Dermis microvascular lymphatic vessel endothelial cell (primary cell): ENCODE measurements at places on chromosomes 16 and 17. TPM values are rescaled to one million over a fixed set of nuclear protein-coding genes. Genes with fewer than 3 reads are reported as not detected.

Gene RNF213
- 63.0 and 81.2 TPM in 2 replicates for total RNA-seq

Gene KRT12
- total RNA-seq = not detected in 2 replicates

Gene TPSG1
- not detected in 2 replicates for total RNA-seq

DNA sequence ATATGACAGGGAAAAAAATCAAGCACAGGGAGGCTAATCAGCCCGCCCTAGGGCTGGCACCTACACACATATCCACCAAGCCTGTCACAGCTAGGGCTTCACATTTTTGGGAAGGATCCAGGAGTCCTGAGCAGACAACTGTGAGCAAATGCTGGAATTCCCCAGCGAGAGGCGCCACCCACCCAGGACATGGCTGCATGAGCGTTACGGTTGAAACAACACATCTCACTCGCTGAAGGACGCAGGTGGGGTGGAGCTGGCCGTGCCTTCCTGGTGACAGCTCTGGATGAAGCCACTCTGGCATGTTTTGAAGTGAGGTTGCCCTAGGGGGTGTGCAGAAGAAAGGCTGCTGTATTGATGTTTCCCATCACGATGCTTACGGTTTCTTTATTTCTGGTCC is 315.1 kb upstream of the EEF2KMT start:
- no peak for DNase-seq

DNA sequence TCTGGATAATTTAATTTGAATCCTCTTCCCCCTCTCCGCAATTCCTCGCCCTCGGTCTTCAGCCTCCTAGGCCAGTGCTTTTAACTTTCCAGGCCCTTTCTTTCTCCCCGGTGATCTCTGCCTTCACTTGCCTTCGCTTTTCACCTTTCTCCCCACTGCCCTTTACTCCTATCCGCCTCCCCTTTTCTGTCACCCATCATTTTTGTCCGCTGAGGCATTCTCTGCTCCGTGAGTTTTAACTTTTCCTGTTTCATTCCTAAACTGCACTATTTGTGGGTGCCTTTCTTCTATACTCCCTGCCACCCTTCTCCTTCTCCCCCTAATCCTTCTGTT is 729 bp downstream of the LONP2 start:
- no peak for DNase-seq

- no peak for DNase-seq
These were observed 136.0 kb upstream of the TNRC6C start for GRCh38 chr17:77822302-77823030.

GRCh38 chr16:25786748-25787147 is 95.0 kb downstream of the HS3ST4 start:
- DNase-seq = no peak

DNA sequence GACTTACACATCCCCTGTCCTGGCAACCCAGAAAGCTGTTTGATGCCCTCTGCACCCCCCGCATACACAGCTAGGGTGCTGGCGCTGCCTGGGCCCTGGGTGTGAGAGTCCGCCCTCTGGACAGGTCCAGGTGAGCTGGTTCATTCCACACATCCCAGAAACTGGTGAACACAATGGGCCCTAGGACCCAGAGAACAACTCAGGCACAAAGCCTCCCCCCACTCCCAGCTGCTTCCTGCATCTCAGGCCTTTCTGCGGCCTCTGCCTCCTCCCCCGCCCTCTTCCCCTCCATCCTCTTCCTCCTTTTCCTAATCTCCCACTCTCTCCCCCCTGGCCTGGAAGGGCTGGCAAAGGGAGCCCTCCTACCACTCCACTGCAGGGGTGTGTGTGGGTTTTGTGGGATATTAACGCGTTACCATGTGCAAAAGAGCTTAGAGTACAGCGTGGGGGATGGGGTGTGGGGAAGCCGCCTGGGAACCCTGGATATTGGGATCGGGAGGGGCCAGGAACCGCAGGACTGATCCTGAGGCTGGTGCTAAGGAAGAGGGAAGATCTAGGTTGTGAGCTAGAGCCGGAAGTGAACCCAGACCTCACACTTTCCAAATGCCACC is 1.6 kb upstream of the PPP1R9B start:
- DNase-seq = peak; percentile 73

GRCh38 chr17:39080421-39081078 is 70.9 kb downstream of the PLXDC1 start:
- DNase-seq = no peak
